Left renal pelvis (tissue), 4 donors: ENCODE measurements at places on chromosomes 6 and 20. TPM values are rescaled to one million over a fixed set of nuclear protein-coding genes. Genes with fewer than 3 reads are reported as not detected.

GRCh38 chr6:91877994-91878393, 1291.1 kb upstream of the MAP3K7 start:
- DNase-seq: no peak

GRCh38 chr6:134379076-134379475, 61.2 kb upstream of the SGK1 start:
- no peak for DNase-seq

The ARHGAP18 gene
- polyA plus RNA-seq: 41.4 TPM

- DNase-seq: no peak
Measured at GRCh38 chr6:135870722-135871121, 19.2 kb downstream of the PDE7B start.

GRCh38 chr20:2006452-2007361, 12.8 kb upstream of the PDYN start:
- DNase-seq: no peak

- DNase-seq: no peak
Measured at GRCh38 chr6:14863902-14864850, 381.7 kb upstream of the JARID2 start.

The PAK5 gene
- polyA plus RNA-seq: 0.27 TPM

The FOXF2 gene
- 0.20 TPM for polyA plus RNA-seq

- DNase-seq: no peak
Measured at GRCh38 chr20:58945965-58946631, 35.0 kb upstream of the NELFCD start.

DNA sequence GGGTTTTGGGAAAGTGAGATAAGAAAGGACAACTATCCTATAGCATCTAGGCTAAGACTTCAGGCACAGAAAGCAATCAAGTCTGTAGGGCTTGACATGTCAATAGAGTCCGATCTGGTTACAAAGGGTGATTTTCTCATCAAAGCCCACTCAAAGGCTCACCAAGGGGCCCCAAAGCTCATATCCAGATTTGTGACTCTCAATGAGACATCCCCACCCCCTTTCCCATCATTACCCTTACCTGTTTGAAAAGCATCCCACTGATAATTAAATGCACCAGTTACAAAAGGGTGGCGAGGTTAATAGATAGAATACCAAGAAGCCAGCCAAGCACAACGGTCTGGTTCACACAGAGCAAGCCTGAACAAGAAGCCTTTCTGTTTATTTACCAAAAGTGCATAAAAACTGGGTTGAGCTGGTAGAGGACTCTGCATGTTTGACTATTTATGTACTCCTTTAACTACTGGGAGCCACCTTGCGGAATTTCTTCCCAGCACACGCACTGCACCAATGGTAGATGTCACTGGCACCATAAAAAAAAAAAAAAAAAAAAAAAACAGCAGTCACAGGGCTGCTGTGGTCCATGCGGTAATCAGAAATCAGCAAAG, 6.1 kb downstream of the JAG1 start:
- no peak for DNase-seq

The OR2J1 gene
- polyA plus RNA-seq: not detected

The TCP11 gene
- polyA plus RNA-seq: 1.5 TPM

The BACH2 gene
- 9.0 TPM for polyA plus RNA-seq

GRCh38 chr20:58610811-58611210, 40.3 kb upstream of the STX16 start:
- no peak for DNase-seq

DNA sequence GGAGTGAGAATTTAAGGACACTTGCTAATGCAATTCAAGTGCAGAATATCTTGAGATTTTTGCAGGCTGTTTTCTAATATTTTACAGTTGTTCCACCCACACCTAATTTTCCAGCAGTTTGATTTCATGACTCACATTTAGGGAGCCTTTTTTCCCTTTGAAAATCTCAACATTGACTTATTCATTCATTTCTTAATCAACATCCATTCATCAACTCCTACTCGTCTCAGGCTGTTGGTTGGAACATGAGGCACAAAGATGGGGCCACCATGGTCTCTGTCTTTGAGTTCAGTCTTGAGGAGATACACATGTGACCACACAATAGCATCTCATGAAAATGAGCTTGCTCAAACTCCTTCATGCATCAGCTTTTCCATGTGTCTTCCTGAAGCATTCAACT, 135.6 kb downstream of the UNC5CL start:
- no peak for DNase-seq

The ZHX3 gene
- 24.2 TPM for polyA plus RNA-seq

GRCh38 chr6:38209371-38210260, 390.1 kb downstream of the ZFAND3 start:
- DNase-seq: no peak

- no peak for DNase-seq
Measured at GRCh38 chr6:154520280-154520679, 9.8 kb upstream of the CNKSR3 start.

The RNF144B gene
- 1.7 TPM for polyA plus RNA-seq

- DNase-seq: no peak
Measured at GRCh38 chr6:24323632-24324337, 34.1 kb downstream of the DCDC2 start.

DNA sequence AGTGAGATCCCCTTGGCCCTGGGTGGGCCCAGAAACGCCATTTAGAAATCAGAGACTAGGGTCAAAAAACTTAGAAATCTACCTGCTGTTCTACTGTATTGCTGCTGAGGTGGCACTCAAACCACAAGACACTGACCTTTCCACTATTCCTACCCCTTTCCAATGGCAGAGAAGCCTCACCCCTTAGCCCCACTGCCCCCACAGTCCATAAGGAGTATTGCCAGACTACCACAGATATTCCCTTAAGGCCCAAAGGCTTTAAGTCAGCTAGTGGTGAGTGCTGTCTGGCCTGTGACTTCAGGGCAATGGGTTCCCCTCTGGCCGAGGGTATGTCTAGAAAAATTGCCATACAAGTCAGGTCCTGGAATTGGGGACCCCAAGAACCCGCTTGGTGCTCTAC, 656.1 kb downstream of the COL12A1 start:
- DNase-seq: no peak

The CRISP2 gene
- 0.14 TPM for polyA plus RNA-seq

DNA sequence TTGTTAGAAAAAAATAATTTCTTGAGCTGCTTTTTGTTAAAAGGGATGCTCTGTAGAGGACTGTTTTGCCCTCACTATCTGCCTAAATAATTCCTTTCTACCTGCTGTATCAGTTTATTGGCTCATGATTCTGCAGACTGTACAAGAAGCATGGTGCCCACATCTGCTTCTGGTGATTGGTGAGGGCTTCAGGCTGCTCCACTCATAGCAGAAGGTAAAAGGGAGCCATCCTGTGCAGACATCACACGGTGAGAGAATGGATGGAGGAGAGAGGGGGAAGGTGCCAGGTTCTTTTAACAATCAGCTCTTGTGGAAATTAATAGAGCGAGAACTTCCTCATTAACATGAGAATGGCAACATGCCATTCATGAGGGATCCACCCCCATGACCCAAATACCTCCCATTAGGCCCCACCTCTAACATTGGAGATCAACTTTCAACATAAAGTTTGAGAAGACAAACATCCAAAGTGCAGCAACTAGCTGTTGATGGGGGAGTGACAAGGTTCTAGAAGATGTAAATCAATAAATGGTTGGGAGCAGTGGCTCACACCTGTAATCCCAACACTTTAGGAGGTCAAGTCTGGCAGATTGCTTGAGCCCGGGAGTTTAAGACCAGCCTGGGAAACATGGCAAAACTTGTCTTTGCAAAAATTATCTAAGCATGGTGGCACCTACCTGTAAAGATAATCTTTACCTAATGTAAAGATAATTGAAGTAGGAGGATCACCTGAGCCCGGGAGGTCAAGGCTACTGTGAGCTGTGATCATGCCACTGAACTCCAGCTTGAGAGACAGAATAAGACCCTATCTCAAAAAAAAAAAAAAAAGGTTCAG, 15.7 kb upstream of the AHCY start:
- no peak for DNase-seq

DNA sequence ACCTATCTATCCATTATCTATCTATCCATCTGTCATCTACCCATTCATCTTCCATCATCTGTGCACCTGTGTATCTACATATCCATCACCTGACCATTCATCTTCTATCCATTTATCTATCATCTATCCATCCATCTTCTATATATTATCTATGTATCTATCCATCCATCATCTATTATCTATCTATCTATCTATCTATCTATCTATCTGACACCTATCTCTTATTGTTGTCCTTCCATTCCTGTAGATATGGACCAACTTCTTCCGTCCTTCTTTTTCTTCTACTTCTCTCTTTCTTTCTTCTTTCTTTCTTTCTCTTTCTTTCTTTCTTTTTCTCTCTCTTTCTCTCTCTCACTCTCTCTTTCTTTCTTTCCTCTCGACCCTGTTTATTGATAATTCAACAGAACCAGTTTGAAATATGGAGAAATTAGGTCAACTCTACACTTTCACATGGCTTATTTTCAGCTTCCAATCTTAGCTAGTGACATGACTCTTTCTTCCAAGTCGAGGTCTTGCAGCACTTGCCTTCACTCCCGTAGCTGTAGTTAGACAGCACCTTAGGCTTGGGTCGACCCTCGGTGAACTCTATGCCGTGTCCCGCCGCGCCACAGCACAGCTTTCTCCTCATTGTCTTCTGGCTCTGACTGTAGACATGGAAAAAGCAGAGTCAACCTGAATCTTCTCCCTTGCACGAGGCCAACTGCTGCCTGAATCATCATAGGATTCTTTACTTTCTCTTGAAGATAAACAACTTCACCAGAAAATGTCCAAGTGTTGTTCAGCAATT, 110.4 kb upstream of the EXOC2 start:
- no peak for DNase-seq

- no peak for DNase-seq
Measured at GRCh38 chr6:99841297-99841696, 152.7 kb downstream of the MCHR2 start.

DNA sequence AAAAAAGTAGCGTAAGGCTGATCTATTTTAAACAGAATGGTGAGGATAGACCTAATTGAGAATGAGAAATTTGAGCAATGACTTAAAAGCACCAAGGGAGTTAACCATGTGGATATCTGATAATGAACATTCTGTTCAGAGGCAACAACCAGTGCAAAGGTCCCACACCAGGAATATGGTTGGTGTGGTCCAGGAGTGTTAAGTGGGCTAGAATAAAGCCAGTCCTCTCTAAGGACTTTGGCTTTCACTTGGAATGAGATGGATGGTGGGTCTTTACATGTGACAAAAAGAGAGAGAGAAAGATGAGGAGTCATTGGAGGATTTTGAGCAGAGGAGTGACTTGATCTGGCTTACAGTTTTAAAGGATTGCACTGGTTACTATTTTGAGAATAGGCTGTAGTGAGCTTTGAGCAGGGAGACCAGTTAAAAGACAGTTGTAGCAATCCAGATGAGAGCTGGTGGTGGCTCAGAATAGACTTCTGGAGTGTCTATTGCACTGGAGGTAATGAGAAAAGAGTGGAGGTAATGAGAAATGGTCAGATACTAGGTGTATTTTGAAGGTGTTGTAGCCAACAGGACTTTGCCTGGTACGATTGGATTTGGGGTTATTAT, 89.8 kb downstream of the SCAF8 start:
- DNase-seq: no peak

DNA sequence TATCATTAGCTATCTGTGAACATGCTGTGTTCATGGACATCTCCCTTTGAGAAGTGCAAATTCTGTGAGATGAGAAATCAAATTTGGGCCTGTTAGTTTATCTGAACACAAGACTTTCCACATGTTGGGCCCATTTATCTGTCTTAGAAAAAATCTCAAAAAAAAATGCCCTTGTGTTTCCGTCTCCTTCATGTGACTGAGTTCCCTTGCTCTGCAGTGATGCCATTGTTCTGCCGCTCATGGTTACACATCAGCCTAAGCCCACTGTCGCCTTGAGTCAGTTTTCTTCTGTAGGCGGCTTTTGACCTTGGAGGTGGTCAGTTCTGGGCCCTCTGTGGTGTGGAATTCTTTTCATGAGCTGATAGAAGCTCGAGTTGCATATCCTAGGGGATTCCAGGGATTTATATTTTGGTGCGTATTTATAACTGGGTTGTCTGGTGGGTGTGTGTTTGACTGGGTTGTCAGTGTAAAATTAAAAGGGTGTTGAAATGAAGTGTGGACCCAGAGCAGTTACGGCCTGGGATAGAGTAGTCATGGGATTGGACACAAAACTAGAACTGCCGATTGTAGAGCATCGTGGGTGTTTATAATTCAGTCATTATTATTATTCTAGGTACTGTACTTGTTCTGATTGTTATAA, 156.7 kb downstream of the JARID2 start:
- no peak for DNase-seq

- no peak for DNase-seq
Measured at GRCh38 chr6:14107000-14107399, 10.6 kb upstream of the CD83 start.

DNA sequence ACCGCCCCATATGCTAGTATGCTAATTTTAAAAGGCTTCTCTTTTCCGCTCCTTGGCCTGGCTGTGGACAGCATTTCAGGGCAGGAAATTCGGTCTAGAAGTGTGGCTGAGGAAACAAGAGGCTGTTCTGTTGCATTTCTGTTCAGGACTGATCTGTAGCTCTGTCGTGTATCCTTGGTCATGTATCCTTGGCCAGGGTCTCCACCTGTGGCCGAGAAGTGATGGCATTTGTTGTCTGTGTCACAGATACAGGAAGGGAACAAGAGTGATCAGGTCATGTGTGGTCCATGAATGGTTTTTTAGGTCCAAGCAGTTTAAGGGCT, 300.5 kb upstream of the SUPT3H start:
- DNase-seq: no peak

DNA sequence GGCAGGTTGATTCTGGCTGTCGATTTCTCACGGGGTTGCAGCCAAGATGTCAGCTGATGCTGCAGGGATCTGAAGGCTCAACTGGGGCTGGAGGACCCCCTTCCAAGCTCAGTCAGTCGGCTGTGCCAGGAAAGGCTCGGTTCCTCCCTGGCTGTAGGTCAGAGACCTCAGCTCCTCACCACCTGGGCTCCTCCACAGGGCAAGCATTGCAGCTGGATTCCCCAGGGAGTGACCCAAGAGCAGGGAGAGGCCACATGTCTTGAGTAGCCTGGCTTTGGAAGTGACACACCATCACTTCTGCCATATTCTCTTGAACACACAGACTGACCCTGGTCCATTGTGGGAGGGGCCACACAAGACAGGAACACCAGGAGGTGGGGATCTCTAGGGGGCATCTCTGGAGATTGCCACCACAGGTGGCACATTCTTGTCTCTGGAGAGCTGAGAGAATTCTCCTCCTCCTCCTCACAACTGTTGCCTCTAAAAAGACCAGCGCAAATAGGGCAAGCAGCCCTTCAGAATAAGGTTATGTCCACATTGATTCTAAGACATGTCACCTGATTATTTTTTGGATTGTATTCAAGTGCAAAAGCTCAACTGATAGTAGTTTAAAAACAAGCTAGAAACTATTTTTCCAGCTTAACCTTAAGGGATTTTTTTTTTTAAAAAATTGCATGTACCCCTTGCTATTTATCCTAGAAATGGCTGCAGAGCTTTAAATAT, 270.5 kb downstream of the NRN1 start:
- no peak for DNase-seq

- DNase-seq: no peak
Measured at GRCh38 chr6:74735304-74735703, 470.5 kb downstream of the COL12A1 start.

DNA sequence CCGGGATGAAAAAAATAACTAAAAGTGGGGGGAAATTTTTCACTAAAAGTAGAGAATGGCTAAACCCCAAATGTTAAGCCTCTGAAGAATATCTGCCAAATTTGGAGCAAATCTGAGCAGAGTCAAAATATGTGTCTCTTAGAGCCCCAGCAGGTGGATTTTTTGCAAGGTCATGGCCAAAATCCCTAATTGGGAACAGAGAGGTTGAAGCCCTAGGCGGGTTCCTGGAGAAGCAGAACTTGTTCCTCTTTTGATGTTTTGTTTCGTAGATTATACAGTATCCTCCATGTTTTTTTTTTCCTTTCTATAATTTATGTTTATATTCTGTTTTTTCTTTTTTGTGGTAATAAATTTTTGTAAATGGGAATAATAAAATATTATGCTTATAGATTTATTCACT, 94.4 kb downstream of the PLCB4 start:
- DNase-seq: no peak

The NNAT gene
- polyA plus RNA-seq: 97.6 TPM
